H9 (cell line): ENCODE measurements at places on chromosomes 5 and 9. TPM values are rescaled to one million over a fixed set of nuclear protein-coding genes. Genes with fewer than 3 reads are reported as not detected.

The MYMK gene
- not detected in 2 replicates for total RNA-seq

The CDO1 gene
- 11.2 and 12.2 TPM in 2 replicates for total RNA-seq

The SYK gene
- total RNA-seq = 7.9 and 8.0 TPM in 2 replicates

The NINJ1 gene
- 27.4 and 28.9 TPM in 2 replicates for total RNA-seq

The PLAC8L1 gene
- 0.52 and 0.64 TPM in 2 replicates for total RNA-seq

The PDE6A gene
- not detected in 2 replicates for total RNA-seq

DNA sequence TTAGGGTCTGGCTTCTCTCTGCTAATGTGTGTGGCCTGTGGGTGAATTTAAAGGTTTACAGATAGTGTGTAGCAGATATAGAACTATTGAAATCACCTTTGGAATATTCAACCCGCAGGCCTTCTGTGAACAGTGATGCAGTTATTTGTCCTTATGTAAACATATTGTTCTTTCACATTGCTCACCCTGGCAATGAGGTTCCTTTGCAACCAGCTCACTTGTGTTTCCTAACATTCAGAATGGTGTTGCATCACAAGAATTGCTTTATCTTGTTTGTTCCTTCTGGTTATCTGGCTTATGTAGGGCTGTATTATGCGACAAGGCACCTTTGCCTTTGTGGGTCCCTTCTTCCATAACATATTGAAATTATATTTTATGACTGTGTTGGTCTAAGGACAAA, 370.3 kb downstream of the NNT start:
- H3K36me3 ChIP-seq = no peaks in the 10 kb centered on the region
- DNase-seq = no peak
- no peaks in the 10 kb centered on the region for H3K27me3 ChIP-seq
- H3K27ac ChIP-seq = no peak overlapping the region

DNA sequence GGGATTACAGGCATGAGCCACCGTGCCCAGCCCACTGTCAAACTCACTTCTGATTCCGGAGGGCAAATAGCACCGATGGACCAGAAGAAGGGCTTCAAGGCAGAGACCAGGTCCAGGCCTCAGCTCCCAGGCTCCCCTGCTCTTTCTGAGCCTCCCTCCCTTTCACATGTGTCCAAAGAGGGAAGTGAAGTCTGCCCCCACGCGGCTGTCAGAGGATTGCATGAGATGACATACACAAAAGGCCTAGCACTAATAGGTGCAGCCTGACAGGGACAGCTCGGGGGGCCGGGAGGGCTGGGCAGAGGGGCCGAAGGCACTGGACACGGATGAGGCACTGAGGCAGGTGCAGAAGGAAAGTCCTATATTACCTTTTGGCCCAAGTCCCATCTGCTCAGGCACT, 16.1 kb downstream of the FBP1 start:
- no peak overlapping the region for H3K27ac ChIP-seq
- H3K4me3 ChIP-seq = no peak overlapping the region
- peak; percentile 82 for DNase-seq
- H3K4me1 ChIP-seq = no peaks in the 10 kb centered on the region

- no peaks in the 10 kb centered on the region for H3K27me3 ChIP-seq
- peak; percentile 93 for DNase-seq
- no peaks in the 10 kb centered on the region for H3K4me1 ChIP-seq
These were observed 180.0 kb upstream of the IL12B start for GRCh38 chr5:159510282-159510681.

DNA sequence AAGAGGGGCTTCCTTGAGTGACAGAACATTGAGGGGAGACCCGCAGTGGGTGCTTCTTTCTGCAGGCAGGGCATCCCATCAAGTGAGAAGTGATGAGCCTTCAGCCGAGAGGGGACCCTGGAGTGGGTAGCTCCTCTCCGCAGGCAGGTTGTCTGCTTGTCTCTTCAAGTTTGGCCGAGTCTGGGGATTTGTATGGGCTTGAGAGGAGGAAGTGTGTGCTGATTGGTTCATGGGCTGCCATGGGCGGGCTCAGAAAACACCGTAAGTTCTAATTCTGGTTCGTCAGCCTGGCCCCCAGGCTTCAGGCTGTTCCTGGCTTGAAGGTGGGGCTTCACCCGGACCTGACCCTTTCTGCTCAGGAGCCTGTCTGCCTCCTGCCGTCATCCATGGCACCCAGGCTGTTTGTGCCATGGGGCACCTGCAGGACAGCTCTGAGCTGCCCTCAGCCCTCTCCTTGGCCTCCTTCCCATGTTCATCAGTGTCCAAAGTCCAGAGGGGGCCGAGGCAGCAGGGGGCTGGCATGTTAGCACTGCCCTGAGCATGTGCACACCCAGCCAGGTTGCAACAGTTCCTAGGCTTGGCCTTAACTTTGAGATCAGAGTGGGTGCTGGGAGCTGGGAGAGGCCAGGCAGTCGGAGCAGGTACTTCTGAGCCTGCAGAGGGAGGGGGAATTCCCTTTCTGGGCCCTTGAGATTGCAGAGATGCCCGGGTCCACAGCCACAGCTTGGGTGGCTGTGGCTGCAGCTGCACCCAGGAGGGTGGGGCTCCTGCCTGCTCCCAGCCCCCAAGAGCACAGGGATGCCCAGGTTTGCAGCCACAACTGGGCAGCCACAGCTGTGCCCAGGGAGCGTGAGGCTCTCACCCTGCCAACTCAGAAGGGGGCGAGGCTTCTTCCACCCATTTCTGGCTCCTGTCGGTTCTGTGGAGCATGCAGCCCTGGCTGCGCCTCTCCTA, 13.5 kb upstream of the DHFR start:
- H3K36me3 ChIP-seq = peaks cover 14% of the 10 kb centered on the region
- peak; percentile 56 for DNase-seq
- no peak overlapping the region for H3K4me3 ChIP-seq
- H3K4me1 ChIP-seq = no peaks in the 10 kb centered on the region
- H3K27me3 ChIP-seq = no peaks in the 10 kb centered on the region

GRCh38 chr9:135780086-135780485, 78.1 kb downstream of the KCNT1 start:
- H3K27me3 ChIP-seq = no peaks in the 10 kb centered on the region
- no peak overlapping the region for H3K27ac ChIP-seq
- no peaks in the 10 kb centered on the region for H3K4me1 ChIP-seq
- H3K36me3 ChIP-seq = no peaks in the 10 kb centered on the region
- no peak overlapping the region for H3K4me3 ChIP-seq
- no peak for DNase-seq

DNA sequence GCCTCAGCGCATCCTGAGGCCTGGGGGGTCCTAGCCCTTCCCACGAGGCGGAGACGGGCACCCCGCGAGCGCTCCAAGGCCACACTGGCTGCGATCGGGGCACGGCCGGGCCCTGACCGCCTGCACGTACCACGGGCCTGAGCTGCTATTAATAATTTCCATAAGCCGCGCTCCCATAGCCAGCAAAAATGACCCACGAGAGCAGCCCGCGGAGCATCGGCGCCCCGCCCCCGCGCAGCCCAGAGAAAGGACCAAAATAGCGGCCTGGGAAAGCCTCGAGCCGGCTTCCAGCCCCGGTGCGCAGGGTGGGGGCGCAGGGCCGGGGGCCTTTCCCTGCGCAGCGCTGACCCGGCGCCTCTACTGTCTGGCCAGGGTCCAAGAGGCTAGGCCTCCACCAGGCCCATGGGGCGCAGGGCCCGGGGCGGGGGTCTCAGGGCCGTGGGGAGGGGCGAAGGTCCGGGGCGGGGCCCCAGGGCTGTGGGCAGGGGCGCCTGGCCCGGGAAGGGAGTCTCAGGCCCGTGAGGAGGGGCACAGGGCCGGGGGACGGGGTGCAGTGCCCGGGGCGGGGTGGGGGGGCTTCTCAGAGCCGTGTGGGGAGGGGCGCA, 54.4 kb downstream of the EXD3 start:
- H3K27me3 ChIP-seq = no peaks in the 10 kb centered on the region
- H3K27ac ChIP-seq = no peak overlapping the region
- H3K36me3 ChIP-seq = no peaks in the 10 kb centered on the region
- no peak overlapping the region for H3K4me3 ChIP-seq

GRCh38 chr5:61991866-61992265, 314.1 kb upstream of the KIF2A start:
- no peak overlapping the region for H3K4me3 ChIP-seq
- H3K27ac ChIP-seq = no peak overlapping the region

DNA sequence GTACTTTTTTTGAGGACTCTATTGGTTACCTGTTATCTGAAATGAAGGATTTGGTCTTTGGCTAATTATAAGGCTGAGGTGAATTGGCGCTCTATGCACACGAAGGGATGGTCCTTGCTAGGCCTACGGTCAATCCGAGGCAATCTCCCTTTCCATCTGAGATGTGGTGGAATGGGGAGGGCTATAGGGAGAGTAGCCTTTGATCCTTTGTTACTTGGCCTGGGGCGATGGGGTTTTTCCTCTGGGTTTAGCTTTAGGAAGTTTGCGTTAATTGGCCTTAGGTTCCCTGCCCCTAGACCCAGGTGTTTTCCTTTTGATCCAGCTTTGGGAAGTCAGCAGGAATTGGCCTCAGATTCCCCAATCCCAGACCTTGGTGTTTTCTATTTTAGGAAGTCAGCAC, 102.1 kb upstream of the C9orf72 start:
- no peaks in the 10 kb centered on the region for H3K36me3 ChIP-seq
- H3K27me3 ChIP-seq = no peaks in the 10 kb centered on the region
- DNase-seq = peak; percentile 62
- no peak overlapping the region for H3K4me3 ChIP-seq
- peaks cover 2% of the 10 kb centered on the region; the same call in 1 of the 2 replicates for H3K4me1 ChIP-seq

- no peaks in the 10 kb centered on the region; the same call in 2 of the 3 replicates for H3K36me3 ChIP-seq
- no peak for DNase-seq
- H3K4me3 ChIP-seq = no peak overlapping the region
- no peak overlapping the region for H3K27ac ChIP-seq
- H3K27me3 ChIP-seq = no peaks in the 10 kb centered on the region
These were observed 1.6 kb downstream of the HAPLN1 start for GRCh38 chr5:83718936-83719495.

DNA sequence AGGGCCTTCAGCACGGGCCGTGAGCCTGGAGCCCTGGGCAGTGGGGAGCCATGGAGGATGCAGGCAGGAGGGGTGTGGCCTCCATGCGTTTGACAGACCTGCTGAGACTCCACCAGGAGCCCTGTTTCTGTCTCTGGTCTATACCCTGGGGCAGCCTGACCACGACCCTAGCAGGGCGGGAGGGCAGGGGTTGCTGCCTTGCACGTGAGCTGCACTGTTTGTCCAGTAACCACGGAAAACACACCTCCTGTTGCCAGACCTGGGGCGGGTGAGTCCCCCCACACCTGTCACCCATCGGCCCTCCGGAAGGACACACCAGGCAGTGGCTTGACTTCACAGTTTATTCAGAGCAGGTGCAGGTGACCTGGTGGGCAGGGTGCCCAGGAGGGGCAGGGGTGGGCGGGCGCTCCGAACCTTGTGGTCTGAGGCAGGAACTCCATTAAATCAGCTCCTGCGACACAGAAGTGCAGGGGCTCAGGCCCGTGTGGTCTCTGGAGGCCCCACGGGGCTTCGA, 3.9 kb downstream of the LCN8 start:
- peaks cover 2% of the 10 kb centered on the region; the same call in 1 of the 2 replicates for H3K36me3 ChIP-seq
- no peaks in the 10 kb centered on the region for H3K4me1 ChIP-seq
- H3K4me3 ChIP-seq = no peak overlapping the region
- no peaks in the 10 kb centered on the region for H3K27me3 ChIP-seq
- no peak overlapping the region for H3K27ac ChIP-seq

DNA sequence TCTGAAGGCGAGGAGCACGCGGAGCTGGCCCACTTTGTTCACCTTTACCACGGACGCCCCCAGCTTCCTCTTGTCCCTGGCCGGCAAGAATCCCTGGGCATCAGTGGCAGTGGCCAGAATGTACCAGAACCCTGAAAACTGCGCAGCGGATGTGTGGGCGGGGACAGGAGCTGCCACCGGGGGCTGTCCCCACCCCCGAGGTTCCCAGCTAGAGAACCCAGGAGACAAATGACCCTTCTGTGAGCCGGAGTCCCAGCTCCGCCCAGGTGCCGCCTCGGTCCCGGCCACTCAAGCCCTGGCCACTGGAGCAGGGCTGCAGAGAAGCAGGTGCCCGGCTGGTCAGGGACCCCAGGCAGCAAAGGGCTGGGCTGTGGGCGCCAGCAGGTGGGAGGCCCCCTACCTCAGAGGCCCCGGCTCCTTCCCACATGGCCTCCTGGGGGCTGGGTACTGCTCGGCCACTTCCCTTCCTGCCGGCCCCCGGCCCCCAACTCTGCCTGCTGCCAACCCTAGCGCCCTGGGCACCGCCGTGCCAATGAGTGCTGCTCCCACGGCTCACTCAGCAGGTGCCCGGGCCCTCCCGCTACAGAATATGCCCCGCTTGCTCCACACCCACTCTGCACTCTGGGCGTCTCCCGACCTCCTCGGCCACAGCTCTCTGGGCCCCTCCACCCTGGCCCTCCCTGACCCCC, 713 bp downstream of the LCN10 start:
- no peak overlapping the region for H3K4me3 ChIP-seq
- no peaks in the 10 kb centered on the region for H3K4me1 ChIP-seq
- H3K27me3 ChIP-seq = no peaks in the 10 kb centered on the region
- H3K27ac ChIP-seq = no peak overlapping the region
- no peak for DNase-seq
- H3K36me3 ChIP-seq = no peaks in the 10 kb centered on the region

- no peaks in the 10 kb centered on the region for H3K4me1 ChIP-seq
- H3K36me3 ChIP-seq = peaks cover 6% of the 10 kb centered on the region
- DNase-seq = no peak
These were observed 82.4 kb downstream of the FREM1 start for GRCh38 chr9:14827805-14828204.

- H3K4me3 ChIP-seq = no peak overlapping the region
- H3K36me3 ChIP-seq = no peaks in the 10 kb centered on the region; the same call in 2 of the 3 replicates
- H3K4me1 ChIP-seq = no peaks in the 10 kb centered on the region
- H3K27ac ChIP-seq = no peak overlapping the region
- H3K27me3 ChIP-seq = no peaks in the 10 kb centered on the region
These were observed 45.6 kb downstream of the NNT start for GRCh38 chr5:43648499-43649124.

DNA sequence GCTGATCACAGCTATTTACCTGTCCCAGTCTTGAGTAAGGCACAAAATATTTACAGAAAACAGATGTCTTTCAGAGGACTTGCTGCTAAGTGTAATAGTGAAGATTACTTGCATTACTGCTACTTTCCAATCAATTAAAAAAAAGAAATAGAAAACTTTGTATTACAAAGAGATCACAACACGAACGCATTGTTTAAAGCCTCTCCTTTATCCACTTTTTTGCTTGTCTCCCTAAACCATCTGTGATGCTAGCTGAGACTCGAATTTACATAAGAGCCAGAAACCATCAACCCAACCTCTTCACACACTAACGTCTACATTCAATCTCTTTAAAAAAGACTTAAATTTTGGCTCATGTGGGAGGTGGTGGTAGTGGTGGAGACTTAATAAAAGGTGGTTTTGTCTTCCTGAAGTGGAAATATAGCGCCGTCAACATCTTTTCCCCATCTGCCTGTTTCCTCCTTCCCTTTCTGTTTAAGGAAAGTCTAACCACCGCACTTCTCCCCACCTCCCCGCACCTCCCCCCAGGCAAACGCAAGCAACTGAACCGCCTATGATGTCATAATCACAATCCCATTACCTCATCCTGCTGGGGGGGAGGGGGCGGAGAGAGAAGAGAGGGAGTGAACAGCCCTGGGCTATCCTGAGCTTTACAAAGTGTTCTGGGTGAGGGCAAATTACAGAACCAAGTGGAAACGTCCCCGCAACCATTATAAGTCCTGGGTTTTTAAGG, 948 bp upstream of the FAM53C start:
- no peak overlapping the region for H3K27ac ChIP-seq
- H3K4me1 ChIP-seq = no peaks in the 10 kb centered on the region
- peak overlapping the region; percentile 91 for H3K4me3 ChIP-seq
- H3K36me3 ChIP-seq = peaks cover 16% of the 10 kb centered on the region

GRCh38 chr5:149298842-149299404, 27.3 kb downstream of the AFAP1L1 start:
- no peaks in the 10 kb centered on the region for H3K36me3 ChIP-seq
- no peak overlapping the region for H3K4me3 ChIP-seq
- H3K27me3 ChIP-seq = no peaks in the 10 kb centered on the region
- H3K4me1 ChIP-seq = no peaks in the 10 kb centered on the region; the same call in 1 of the 2 replicates
- H3K27ac ChIP-seq = no peak overlapping the region
- no peak for DNase-seq
